GM18507 (cell line): ENCODE measurements at places on chromosomes 4 and X.

DNA sequence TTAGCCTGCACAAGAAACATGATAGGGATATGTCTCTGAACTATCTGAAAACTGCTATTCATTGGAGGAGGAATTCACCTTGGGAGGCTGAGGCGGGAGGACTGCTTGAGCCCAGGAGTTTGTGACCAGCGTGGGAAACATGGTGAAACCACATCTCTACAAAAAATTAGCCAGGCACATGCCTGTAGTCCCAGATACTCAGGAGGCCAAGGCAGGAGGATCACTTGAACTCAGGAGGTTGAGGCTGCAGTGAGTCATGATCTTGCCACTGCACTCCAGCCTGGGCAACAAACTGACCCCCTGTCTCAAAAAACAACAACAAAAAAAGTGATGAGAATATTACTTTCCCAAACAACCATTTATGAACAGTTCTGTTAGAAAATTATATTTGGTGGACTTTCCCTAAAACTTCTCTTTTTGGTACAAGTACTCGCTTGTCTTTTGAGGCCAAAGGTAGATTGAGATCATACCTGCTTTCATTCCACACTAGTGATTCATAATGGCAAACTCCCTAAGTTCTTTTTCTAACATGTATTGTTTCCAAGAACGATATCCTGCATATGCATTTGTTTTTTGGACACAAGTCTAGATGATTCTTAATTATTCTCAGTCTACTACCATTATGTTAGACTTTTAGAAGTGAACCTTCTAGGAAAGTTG is 33.4 kb downstream of the METTL14 start:
- no peak for DNase-seq

DNA sequence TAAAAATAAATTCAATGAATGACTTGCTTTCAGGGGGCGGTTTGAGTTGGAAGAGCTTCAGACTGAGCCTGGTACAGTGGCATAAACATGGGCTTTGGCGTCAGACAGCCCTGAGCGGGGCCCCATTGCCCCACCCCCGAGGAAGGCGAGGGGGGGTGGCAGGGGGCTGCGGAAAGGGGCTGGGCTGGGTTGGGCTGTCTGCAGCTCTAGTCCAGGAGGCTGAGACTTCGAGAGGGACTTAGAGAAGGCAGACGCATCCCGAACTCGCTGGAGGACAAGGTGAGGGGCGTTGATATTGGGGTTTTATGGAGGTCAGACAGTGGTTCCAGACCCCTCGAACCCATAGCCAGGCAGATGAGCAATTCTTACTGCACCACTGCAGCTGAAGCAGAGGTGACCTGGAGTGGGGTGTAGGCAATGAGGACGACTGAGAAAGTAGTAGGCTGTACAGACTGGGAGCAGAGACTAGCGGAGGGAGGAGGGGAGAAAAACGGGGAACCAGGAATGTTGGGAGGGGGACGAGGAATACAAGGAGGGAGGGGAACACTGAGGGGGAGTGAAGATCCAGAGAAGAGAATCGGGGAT is at the start of gene MAGED2:
MAGED2 (plus strand) TSS at position 222 of the 585 bp plus-strand sequence. CDS start 1,587 bp downstream, outside the sequence.
- DNase-seq, result no peak

DNA sequence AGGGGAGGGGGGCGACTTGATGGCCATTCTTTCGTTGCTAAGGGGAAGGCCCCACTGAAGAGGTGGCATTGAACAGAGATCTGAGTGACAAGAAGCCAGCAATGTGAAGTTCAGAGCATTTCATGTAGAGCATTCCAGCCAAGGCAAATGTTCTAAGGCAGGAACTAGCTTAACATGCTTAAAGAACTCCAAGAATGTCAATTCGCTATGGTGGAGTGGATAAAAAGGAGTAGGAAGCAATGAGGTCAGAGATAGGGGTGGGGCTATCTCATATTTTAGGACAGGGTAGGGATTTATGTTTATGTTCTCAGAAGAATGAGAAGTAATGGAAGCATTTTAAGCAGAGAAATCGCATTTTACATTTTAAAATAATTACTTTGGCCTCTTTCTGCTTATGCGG is 130.9 kb downstream of the TTC29 start:
- no peak for DNase-seq

DNA sequence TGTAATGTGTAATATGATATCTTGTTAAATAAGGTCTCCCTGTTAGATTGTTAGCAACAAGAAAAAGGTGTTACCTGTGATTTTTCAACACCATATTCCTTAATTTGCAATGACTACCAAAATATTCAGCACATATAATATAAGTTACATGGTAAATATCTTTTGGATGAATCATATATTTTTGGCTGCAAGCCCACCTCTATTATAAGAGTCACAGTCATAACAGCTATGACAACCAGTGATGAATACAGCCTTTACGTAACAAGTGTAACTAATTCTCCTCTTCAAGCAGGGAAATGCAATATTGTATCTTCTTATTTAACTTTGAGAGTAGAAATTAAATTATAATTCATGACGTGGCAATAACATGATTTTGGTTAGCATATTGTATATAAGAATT is 187.0 kb downstream of the NLGN4X start:
- DNase-seq, result no peak

DNA sequence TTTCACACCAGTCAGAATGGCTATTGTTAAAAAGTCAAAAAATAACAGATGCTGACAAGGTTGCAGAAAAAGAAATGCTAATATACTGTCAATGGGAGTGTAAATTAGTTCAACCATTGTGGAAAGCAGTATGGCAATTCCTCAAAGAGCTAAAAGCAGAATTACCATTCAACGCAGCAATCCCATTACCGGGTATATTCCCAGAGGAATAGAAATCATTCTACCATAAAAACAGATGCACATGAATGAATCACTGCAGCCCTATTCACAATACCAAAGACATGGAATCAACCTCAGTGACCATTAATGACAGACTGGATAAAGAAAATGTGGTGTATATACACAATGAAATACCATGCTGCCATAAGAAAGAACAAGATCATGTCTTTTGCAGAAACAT is 243.0 kb downstream of the STPG2 start:
- no peak for DNase-seq

GRCh38 chrX:106038625-106039024 is at the start of gene SERPINA7:
Gene SERPINA7 (minus strand): TSS chrX:106038727. CDS start chrX:106037058, 1,669 bp downstream.
- no peak for DNase-seq

DNA sequence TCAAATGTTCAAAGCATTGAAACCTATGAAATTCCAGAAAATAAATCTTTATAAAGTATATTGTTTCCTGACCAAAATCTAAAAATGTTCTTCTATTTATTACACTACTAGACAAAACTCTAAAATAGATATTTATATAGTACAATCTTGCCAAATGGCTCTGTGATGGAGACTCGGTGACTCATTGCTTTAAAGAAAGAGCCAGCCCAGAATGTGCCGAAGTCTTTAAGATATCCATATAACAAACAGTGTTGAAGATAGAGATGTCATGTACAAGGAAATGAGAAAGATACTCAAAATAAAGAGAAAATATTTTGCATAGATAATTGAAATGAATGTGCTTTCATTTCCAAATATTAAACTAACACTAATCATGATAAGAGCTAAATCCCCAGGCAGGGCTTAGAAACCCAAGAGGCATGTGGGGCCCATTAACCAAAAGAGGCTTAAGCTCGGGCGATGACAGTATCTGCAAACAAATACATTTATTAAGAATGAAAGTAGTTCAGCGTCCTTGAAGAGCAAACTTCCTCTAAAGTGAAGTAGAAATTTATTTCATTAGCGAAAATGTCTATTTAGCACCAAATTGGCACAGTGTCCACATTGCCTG is 102.1 kb upstream of the FAM9B start:
- no peak for DNase-seq

DNA sequence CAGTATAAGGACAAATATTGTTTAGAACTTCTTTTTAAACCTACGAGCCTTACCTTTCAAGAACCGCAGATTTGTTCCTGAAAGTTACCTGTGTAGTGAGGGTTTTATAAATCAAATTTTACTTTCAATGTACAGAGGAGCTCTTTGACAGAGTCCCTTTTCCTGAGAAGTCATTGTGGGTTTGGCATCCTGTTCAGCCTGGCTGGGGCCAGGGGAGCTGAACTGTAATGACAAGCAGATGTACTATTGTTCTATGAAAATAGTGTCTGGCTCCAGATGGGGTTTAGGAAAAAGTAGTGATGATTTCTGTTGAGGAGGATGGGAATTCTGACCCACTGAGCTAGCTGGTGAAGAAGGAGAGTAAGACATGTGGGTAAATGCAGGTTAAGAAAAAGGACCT is 196.2 kb upstream of the PGRMC2 start:
- no peak for DNase-seq

- DNase-seq, result no peak
Measured at GRCh38 chr4:124573056-124573455, 139.5 kb downstream of the ANKRD50 start.

DNA sequence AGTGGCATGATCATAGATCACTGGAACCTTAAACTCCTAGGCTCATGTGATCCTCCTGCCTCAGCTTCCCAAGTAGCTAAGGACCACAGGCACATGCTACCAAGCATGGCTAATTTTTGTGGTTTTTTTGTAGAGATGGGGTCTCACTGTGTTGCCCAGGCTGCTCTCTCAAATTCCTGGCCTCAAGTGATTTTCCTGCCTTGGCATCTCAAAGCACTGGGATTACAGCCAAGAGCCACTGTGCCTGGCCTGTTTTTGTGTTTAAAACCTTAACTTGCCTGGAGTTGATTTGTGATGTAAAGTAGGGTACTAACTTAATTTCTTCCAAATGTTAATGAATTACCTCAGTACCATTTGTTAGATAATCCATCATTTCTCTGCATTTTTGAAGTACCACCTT is 22.3 kb downstream of the DLG3 start:
- no peak for DNase-seq

DNA sequence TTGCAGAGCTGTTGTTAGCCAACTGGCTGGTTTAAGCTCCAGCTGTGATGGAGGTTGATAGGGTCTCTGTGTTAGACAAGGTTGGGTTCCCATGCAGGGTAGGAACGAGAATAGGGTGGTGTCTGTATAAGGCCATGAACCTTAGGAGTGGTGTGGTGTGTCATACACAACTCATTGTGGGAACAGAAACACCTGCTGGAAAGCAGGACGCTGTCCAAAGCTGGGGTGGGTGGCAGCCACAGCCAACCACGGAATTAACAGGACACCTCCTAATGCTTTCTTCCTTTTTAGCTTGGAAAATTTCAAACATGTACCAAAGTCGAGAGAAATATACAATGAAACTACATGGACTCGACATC is 94.4 kb downstream of the ARHGAP10 start:
- no peak for DNase-seq

DNA sequence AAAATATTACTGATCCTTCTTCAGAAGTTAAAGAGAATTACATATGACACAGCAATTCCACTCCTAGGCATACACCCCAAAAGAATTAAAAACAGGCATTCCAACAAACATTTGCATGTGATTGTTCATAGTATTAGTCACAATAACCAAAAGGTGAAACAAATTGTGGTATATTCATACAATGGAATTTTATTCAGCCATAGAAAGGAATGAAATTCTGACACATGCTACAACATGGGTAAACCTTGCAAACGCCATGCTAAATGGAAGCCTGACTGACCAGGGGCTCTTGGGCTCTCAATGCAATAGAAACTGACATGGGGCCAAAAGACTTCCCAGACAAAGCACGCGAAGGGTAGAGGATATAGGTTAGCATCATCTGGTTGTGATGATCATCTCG is 62.1 kb upstream of the S100G start:
- DNase-seq, result no peak

DNA sequence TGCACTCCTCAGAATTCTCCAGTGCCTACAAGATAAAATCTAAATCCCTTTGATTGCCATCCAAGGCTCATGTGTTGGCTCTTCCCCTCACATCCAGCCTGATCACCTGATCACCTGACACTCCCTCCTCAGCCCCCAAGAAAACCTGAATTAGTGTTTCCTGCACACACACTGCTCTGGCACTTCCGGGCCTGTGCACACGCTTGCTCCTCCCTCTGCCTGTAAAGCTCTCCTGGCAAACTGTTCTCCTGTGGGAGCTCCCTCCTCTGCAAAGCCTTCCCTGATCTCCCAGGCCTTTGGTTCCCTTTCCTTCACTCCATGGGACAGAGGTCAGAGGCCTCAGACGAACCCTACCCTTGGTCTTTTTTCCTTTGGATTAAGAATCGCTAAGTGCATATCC is 19.9 kb downstream of the PHKA2 start:
- no peak for DNase-seq

GRCh38 chr4:157984285-157984911 is 188.4 kb downstream of the GASK1B start:
- DNase-seq, result no peak

DNA sequence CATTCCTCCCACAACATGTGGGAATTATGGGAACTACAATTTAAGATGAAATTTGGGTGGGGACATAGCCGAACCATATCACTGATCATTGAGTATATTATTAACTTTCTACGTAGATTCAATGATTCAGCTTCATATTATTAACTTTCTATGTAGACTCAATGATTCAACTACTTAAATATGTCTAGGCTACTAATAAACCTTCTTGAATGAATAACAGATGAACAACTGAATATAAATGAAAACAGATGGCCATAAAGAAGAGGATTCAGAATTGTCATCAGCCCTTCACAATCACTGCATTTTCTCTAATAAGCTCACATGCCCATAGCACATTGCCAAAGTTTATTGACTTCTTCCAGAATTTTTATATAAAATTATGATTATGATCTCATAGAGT is 57.0 kb downstream of the CEP44 start:
- DNase-seq, result no peak

GRCh38 chr4:53541577-53542206 is 49.6 kb downstream of the LNX1 start:
- DNase-seq, result no peak

DNA sequence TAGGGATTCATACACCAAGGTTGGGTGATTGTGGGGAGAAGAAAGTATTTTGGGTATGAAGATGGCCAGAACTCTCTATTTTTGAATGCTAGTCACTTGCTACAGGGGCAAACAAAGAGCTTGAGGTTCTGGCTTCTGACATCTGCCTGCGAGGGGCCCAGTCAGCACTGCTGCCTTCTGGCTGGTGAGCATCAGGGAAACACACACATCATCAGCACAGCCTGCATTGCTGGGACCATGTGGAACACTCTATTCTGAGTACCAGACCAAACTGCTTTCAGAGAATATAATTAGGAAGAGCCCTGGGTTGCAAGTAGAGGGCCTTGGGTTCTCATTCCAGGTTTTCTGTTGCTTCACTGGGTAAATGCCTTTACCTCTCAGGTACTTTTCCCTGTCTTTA is 14.1 kb downstream of the TRPC5 start:
- DNase-seq, result no peak

GRCh38 chrX:39611468-39611867 is 486.3 kb downstream of the BCOR start:
- DNase-seq, result no peak

GRCh38 chr4:123346951-123347350 is 49.6 kb upstream of the SPRY1 start:
- no peak for DNase-seq

DNA sequence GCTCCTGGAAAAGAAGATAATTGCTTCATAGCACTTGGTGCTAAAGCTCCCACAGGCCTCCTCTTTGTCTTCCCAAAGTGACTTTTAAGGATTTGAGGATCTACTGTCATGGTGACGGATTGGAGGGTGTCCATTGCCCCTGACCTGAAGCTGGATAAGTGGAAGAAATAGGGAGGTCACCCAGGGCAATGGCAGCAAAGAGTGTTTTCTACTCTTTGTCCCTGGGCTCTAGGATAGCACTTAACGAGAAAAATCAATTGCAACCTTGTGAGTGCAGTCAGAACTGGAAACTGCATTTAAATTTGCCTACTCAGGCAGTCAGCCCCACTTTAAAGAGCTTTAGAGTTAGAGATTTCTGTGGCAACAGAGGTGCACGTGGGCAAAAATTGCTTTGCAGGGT is 43.7 kb upstream of the XK start:
- no peak for DNase-seq
